ENCODE measurements at places on chromosomes 12 and 14.

DNA sequence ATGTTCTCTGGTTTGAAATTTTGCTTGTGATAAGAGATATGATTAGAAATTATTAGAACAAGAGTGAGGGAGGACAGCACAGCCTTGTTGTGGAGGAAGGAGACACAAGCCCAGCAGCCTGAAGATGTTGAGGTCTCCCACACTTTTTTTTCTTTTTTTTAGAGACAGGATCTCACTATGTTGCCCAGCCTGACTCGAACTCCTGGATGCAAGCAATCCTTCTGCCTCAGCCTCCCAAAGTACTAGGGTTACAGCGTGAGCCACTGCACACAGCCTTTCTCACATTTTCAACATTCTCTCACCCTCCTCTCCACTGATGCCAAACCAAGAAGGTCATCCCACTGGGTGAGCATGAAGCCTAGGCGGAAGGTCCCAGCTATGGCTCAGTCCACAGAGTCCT, 4.9 kb upstream of the KRT8 start:
- no peak for DNase-seq

- DNase-seq = no peak
These were observed 462.9 kb upstream of the MIS18BP1 start for GRCh38 chr14:45715946-45716345.

DNA sequence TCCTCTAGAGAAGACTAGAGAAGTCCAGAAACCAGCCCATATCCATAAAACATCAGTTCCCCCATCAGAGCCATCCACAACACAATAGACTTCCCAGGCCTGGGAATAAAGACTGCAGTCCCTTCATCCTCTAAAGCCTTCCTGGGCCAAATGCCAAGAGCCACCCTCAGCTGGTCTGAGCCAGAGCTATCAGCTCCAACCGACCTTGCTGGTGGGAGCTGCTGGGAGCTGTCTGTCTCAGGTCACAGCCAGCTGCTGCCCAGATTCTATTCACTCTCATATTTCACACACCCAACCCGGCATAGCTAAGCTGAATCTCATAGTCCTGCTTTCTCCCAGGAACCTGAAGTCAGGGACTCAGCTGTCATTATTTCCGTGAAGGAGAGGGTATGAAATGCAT, 10.9 kb upstream of the TFCP2 start:
- no peak for DNase-seq

GRCh38 chr12:109489016-109489954, 11.9 kb downstream of the UBE3B start:
- no peak for DNase-seq

DNA sequence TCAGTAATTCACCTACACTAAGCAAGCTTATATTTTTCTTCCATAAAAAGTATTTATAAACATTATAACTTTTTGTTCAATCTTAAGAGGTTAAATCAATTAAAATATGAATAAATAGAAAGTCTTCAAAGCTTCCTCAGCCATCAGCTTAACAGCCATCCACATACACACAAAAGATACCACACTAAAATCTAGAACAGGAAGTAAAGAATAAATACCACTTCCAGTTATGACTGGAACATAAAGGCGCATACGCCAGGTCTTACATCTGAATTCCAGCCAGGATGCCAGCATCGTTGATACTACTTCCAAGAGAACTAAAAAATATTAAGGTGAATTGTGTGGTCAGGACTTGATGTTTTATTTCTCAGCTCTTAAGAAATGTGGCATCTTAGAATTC, 17.0 kb downstream of the SIX1 start:
- DNase-seq = peak; percentile 74

- DNase-seq = no peak
These were observed 145.7 kb downstream of the C12orf42 start for GRCh38 chr12:103350116-103350515.

GRCh38 chr12:16062611-16063010, 151.5 kb downstream of the DERA start:
- DNase-seq = no peak

GRCh38 chr14:96363751-96364336, 518 bp downstream of the GSKIP start:
- DNase-seq = no peak

GRCh38 chr14:92785667-92786426, 8.3 kb upstream of the GOLGA5 start:
- DNase-seq = no peak

GRCh38 chr14:89425931-89426330, 8.9 kb upstream of the FOXN3 start:
- DNase-seq = no peak

DNA sequence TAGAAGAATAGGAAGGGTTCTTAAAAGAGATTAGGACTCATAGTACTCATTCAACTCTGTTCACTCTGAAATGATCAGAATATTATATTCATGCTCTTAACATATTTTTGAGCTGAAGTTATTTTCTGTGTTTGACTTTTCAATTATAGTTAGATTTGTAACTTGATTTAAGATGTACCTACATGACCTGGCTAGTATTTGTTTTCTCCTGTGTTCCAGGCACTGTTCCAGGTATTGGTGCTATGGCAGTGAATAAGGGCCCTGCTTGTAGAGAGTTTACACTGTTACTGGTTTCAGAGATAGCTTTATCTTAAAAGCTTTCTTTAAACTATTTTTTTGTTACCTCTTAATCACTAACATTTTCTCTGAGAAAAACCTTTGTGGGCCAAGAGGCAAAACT, 19.1 kb upstream of the SLC17A8 start:
- DNase-seq = no peak

DNA sequence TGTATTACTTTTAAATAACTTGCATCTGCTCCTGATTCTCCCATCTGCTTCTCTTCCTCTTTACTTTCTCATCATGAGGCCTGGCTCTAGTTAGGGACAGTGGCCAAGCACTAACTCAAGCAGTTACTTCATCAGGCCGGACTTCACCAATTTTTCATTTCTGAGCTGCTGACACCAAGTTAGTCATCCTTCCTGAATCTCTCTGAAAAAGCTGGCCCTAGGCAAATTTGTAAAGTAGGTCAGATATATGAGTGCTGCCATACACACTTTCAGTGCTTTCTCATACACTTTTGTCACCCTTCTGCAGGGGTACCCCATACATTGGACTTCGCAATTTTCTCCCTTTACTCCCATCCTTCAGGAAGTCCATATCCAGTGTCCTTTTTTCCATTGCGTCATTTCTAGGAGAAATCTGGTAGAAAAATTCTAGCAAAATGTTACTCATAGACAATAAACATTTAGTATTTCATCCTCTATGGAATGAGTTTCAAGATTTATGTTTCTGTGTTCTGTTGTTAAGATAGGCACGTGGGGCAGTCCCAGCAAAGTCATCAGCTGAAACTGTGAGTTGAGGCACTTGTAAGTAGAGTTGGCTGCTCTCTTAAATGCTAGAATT, 276.8 kb upstream of the TMPO start:
- DNase-seq = no peak

DNA sequence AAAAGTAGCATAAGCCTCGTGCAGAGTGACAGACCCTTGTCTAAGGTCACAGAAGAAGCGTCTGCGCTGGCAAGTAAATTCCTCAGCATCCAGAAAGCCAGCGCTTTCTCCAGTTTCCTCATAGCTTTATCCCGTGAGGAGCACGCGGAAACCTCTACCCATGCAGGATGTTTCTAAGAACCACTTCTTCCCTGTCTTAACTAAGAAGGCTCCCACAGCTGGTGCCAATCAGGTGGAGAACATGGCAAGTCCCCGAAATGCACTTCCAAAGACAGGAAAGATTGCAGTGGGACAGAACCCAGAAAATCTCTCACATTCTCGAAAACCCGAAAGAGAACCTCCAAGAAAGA, 968 bp upstream of the ARID4A start:
- DNase-seq = no peak

DNA sequence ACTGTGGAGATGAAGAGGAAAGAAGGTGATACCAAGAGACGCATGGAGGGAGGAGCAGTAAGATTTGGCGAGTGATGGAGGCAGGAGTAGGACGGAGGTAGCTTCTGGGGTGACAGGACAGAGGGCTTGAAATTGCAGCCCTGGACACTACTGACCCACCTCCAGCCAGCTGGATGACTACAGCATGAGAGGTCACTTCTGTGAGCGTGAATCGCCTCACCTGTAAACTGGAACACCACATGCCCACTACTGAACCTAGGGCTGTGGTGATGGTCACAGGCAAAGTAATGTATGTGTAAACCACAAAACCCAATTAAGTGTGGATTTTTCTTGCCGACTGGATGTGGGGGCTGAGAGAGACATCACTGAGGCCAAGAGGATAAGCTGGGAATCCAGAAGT, 6.6 kb upstream of the KRT4 start:
- DNase-seq = no peak

- DNase-seq = no peak
These were observed 58.0 kb downstream of the TMTC1 start for GRCh38 chr12:29725587-29726320.

DNA sequence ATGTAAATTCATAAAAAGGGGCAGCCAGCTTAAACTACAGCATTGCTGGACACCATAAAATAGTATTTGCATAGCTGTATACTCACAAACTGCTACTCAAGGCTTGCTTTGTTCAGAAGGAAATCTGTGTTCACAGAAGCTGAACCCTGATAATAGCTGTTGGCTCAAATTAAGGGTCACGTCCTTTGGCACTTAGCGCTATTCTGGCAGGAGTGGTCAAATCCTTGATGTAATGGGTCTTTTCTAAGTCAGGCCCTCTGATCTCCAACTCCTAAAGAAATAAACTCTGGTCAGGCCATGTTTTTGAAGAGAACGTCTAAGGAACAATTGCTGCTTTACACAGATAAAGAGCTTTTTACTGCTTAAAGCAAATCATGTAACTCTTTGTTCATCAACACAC, 12.8 kb upstream of the PSMA6 start:
- DNase-seq = no peak

DNA sequence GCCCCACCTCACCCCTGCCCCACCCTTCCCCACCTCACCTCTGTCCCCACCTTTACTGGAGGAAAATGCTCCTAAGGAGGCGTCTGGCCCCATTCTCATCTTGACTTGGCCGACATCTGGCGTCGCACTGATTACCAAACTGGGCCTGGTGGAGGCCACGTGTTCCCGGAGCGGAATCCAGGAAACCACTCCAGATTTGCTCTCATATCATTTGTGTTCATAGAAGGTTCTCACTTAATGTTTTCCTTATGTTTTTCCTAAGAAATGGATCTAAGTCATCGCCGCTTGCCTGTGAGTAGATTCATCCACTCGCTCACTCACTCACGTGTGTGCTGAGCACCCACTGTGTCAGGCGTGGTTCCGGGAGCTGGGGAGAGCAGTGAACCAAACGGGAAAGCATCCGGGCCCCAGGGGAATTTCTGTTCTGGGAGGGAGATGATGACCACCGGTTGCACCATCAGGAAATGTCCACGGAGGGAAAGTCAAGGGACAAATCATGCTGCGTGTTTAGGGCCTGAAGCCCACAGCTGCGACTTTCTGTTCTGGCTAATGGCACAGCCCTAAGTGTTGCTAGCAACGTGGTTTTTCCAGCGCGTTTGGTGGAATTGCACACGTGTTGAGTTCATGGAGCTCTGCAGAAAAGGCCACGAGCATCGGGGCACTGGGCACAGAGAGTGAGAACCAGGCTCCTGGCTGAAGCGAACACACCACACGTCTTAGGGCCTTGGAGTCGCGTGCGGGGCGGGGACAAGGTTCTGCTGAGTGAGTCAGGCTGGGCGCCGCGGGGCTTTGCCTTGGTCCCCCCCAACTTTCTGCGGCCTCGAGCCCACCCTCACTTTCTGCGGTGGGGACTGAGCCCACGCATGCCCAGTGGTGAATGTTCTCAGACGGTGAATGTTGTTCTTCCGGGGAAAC, 57.7 kb downstream of the ADGRD1 start:
- no peak for DNase-seq

GRCh38 chr12:53231921-53232645, at the start of gene RARG:
Gene RARG (minus strand): TSS chr12:53232209. CDS start chr12:53227545, 4,664 bp downstream.
- DNase-seq = peak; percentile 50

GRCh38 chr12:77406219-77406905, 341.0 kb upstream of the E2F7 start:
- DNase-seq = no peak

GRCh38 chr14:52042371-52043289, 26.2 kb downstream of the NID2 start:
- DNase-seq = no peak

DNA sequence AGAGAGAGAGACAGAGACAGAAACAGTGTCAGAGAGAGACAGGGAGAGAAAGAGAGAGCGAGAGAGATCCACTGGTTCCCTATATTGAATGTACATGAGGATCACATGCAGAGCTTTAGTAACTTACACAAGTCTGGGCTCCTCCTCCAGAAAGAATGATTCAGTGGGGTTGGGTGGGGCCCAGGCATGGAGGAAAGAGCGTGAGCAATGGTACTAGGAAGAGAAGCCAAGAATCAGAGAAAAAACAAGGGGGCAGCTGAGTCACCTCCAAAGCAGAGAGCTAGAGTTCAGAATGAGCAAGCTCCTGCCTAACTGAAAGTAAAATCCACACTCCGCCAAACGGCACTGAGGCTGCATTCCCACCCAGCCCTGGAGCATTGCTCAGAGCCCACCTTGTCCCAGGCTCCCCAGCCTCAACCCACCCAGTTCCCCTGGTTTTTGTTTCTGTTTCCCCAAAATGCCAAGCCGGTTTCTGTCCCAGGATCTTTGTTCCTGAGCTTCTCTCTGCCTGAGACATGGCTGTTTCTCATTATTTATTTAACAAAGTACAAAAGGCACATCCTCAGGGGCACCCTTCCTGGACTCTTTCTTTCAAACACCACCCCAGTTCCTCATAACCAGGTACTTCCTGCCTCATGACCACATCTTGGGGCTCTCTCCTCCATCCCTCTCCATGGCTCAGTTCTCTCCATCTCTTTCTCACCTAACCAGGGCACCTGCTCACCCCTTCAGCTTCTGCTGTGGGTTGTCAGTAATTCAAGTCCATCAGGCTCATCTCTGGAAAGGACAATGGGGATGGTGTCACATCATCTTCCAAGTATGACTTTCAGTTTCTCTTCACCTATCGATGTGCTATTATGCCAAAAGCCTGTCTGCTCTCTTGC, 670.3 kb upstream of the TBX3 start:
- DNase-seq = no peak

DNA sequence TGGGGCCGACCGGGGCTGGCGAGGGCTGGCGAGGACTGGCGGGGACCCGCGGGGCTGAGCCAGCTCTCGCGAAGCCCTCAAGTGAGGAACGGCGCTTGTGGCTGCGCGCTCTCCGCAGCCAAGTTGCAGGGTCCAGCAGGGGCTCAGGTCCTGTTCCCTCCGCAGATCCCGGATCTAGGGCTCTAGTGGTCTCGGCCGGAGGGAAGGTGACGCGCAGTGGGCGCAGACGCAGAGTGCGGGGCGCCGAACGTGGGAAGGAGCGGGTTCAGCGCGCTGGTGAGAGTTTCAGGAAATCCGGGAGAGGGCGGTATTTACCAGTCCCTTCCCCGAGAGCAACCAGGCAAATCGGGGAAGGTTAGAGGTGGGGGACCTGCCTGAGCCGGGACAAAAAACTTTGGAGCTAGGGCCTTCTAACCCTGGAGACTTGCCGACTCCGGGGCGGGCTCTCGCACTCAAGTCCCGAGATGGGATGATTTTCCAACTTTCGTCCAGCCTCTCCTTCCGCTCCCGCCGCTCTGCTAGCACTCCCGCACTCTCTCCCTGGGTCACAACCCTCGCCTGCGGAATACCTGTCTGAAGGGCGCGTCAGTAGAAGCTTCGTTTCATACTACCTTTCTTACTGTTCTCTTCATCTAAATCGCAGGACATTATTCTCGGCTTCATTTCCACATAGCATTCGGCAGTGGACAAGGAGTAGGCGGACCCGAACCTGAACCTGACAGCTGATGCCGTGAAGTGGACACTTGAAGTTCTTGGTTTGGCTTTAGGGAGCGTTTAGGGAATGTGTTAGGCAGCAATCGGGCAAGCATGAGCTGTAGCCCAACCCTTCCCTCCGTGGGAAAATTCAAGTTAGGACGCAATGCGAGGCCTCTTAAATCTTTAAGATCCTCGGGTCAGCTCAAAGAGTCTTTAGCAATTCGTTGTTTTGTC, 13.6 kb upstream of the PAX9 start:
- no peak for DNase-seq

- DNase-seq = no peak
These were observed 3.7 kb upstream of the DENND5B start for GRCh38 chr12:31594681-31595080.

All from T-helper 2 cell (primary cell).